ENCODE measurements at places on chromosomes 2 and 18.

GRCh38 chr2:105787376-105788318, 42.9 kb downstream of the NCK2 start:
- DNase-seq: no peak

- DNase-seq: no peak
Measured at GRCh38 chr2:128008074-128008672, 19.7 kb downstream of the SAP130 start.

DNA sequence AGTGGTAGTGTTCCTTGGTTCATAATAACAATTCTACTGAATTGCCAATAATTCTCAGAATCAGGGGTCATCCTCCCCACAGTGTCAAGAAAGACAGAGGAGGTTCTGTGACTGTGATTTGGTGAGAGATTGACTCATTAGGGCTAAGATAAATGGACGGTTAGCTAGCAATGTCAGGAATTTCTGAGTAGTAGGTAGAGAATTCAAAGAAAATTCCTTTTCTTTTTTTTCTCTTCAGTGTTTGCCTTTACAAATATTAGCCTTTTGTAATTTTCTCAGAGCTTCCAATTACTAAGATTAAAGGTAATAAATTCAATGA, 16.8 kb upstream of the CRIM1 start:
- DNase-seq: peak; percentile 85

GRCh38 chr2:171412571-171413175, 21.1 kb downstream of the METTL8 start:
- no peak for DNase-seq

DNA sequence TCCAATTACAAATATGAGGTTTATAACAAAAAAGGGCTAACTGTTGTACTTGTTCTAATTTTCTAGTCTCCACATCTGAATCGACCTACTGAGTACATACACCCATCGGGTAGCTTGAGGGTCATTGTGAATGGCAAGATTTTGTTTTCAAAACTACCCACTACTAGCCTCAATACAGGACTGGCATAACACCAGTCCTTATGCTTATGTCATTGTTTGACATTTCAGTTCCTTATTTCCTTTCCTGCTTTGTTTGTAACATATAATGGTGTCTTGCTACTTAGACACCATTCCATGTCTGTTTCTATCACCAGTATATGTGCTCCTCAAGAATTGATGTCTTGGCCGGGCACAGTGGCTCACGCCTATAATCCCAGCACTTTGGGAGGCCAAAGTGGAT, 86.0 kb downstream of the EPHA4 start:
- DNase-seq: no peak

- peak; percentile 28 for DNase-seq
Measured at GRCh38 chr2:207807516-207807915, 37.8 kb upstream of the FZD5 start.

DNA sequence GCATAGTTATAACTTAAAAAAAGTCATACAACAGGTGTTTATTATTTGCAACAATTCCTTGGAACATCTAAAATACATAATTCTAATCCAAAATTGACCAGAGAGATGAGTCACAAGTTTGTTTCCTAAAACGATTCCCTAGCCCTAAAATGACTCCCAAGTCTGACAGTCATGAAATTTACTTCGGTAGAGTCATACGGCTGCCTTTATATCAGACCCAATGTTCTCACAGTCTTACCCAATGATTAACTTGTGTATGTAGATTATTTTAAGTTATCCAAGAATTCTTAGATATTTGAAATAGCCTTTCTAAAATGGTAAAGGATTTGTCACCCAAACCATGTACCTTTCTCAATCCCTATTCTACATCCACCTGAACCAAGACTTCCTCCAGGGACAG, 174.9 kb downstream of the LAMA1 start:
- DNase-seq: no peak

GRCh38 chr2:182954789-182955188, 83.5 kb downstream of the NCKAP1 start:
- DNase-seq: no peak

- DNase-seq: peak; percentile 57
Measured at GRCh38 chr18:57004366-57005121, 142.3 kb upstream of the BOD1L2 start.

DNA sequence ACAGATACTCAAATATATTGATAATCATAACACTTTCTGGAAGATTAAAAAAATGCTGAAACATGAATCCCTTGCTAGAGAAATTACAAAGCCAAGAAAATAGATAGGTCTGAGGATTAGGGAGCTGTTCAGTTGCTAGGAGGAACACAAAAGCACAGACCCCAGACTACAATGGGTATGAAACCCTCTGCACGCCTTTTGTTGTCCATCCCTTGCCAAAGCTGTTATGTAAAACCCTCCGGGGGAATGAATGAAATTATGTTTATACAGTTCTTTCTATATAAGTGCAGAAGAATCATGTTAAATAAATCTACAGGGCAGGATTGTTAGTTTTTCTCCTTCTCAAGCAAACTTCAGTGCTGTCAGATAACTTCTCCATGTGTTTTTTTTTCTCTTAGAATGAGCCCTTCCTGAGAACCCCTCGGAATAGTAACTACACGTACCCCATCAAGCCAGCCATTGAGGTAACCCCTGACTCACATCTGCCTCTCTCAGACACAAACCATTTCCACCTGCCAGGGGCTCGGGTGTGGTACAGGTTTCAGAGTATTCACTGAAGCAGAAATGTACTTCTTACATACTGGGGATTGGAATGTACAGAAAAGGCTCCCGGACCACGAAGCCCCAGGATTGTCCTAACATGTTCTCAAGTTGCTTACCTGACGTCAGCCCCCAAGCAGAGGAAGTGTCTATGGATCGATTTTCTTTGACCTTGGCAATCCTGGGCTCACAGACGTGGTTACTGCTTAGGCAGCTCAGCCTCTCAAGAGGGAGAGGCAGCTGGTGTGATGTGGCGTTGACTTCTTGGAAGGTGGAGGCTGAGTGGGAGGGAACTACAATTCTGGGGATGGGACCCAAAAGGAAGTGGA, 118.0 kb downstream of the PLB1 start:
- DNase-seq: peak; percentile 61

GRCh38 chr2:209125291-209125690, 298.6 kb upstream of the MAP2 start:
- DNase-seq: no peak

GRCh38 chr2:23557455-23557854, 172.5 kb downstream of the KLHL29 start:
- no peak for DNase-seq

DNA sequence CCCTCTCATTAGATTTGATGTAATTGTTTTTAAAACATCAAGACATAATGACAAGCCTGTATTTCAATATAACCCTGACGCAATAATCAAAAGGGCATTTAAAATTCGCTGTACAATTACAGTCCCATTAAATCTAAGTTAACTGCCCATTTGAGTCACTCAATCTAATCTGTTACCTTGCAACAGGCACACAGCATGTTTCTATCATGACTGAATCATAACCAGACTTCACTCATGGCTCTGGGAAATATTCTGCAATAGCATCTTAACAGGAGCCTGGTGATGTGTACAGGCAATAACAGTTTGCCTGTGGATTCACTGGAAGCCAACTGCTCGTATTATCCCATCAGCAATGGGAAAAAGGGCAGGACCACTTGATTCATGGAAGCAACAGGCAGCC, 142.3 kb upstream of the NCKAP5 start:
- DNase-seq: peak; percentile 47

- no peak for DNase-seq
Measured at GRCh38 chr18:35463050-35463449, 34.7 kb downstream of the INO80C start.

GRCh38 chr2:26384183-26384582, 17.5 kb upstream of the DRC1 start:
- DNase-seq: no peak

DNA sequence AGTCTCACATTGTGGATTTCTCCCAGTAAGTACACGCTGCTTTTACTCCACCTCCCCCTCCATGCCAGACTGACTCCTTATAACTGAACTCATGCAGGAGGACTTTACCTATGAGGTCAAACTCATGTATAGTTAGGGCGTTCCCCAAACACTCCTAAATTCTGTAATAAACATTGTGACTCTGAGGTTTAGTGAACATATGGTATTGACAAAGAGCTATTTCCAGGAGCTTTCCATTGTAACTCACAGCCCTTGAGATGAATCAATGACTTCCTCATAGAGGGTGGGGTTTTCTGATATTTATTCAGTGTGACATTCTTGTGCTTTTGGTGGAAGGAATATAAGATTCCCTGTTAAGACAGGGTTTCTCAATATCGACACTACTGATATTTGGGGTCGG, 337.4 kb upstream of the SLC14A2 start:
- DNase-seq: no peak

- peak; percentile 53 for DNase-seq
Measured at GRCh38 chr2:237874585-237875161, 15.2 kb downstream of the RAMP1 start.

- DNase-seq: peak; percentile 78
Measured at GRCh38 chr18:76620321-76621170, 125.5 kb upstream of the ZNF516 start.

DNA sequence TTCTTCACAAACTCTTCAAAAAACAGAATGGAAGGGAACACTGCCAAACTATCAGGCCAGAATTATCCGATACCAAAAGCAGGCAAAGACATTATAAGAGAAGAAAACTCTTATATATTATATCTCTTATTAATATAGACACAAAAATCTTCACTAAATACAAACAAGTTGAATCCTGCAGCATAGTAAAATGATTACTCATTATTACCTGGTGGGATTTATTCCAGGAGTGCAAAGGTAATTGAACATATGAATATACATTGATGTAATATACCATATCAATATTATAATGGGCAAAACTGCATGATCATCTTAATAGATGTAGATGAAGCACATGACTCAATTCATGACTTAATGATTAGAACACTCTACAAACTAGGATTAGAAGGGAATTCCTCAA, 25.1 kb downstream of the ABCB11 start:
- no peak for DNase-seq

GRCh38 chr2:205650931-205651330, 31.4 kb upstream of the NRP2 start:
- DNase-seq: no peak

- DNase-seq: peak; percentile 92
Measured at GRCh38 chr2:28716265-28716865, 35.3 kb upstream of the PPP1CB start.

DNA sequence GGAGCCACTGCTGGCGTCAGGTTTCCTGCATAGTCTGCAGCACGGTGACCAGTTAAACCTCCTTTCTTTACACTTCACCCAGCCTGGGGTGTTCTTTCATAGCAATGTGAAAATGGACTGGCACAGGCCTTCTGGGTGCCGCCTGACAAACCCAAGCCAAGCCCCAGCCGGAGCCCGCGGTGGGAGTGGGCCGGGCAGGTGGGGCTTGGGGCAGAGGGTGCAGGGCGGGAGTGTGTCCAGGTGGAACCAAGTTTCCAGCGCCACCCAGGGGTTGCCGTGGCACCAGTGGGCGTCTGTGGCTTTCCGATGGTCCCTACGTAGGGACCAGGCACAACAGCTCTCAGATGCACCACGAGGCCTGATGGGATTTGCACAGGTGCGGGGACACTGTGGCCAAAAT, 75.8 kb downstream of the RTP5 start:
- no peak for DNase-seq

- no peak for DNase-seq
Measured at GRCh38 chr18:56691530-56691929, 40.4 kb downstream of the WDR7 start.

GRCh38 chr2:197515315-197515738, 539 bp upstream of the MOB4 start:
- no peak for DNase-seq

DNA sequence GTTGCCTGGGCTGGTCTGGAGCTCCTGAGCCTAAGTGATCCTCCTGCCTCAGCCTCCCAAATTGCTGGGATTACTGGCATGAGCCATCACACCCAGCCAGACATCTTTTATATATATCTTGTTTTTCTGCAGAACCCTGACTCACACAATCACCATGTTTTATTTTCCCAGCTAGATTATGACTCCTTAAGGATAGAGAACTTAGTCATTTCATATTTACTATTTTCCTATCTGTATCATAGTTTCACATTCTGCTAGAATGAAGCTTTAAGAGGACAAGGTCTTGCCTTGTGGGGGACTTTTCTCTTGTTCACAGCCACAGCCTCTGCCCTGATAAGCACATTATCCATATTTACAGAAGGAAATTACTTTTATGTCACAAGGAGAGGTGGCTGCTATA, 73.9 kb downstream of the LBH start:
- DNase-seq: peak; percentile 76

GRCh38 chr2:121501031-121501430, 29.6 kb upstream of the RNU4ATAC start:
- DNase-seq: peak; percentile 60

DNA sequence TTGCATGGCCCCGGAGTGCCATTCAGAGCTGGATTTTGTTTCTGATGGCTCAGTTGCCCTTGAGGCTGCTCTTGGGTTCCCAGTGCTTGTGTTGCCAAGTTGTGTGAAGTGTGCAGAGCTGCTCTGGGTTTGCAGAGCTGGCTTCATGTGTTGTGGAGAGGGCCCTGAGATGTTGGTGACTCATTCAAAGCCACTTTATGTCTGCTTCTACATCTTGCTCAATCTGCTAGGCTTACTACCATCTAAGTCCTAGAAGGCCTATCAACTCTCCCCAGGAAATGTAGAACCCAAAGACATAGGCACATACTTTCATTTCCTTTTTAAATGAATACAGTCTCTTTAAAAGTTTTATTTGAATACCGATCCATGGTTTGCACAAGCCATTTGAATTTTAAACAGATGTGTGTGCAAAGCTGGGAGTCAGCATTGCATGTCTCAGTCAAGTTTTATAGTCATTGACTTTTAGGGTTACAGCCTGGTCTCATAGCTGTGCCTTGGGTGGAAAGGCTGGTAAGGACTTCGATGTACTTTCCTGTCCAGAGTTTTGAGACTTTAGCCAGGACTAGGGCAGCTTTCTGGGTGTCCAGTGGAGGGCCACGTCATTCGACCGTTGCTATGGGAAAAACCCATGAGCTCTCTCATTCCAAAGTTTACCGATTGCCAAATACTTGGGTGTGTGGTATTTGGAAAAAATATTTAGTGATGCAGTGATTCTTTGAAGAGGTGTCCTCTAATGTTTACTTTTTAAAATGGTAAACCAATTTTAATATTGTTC, 105.0 kb downstream of the LTBP1 start:
- DNase-seq: peak; percentile 72

DNA sequence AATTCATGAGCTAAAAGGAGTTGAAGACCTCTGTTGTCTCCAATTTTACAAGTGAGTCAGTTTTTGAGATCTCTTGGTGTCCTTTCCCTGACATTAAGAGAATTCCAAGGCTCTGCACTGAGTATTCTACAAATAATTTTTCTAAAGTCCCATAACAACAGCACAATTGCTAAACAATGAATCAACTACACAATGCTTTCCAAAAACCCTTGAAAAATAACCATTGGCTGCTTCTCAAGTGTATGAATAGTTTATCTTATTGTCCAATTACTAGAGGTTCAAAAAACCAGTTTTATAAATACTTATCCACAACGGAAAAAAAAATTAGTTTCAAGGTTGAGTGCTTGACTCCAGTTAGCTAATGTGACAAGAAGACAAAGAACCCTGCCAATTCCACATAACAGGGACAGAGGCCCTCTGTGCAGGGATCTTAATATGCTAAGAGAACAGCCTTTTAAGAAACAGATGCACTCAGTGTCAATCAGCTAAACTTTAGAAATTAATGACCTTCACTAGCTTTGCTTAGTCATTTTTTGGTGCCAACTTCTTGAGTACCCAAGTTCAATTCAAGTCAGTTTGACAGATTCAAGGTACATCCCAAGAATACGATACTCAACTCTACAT, 266.6 kb upstream of the CYP26B1 start:
- DNase-seq: peak; percentile 6
